ENCODE measurements at places on chromosomes 2 and 18. TPM values are rescaled to one million over a fixed set of nuclear protein-coding genes. Genes with fewer than 3 reads are reported as not detected.

DNA sequence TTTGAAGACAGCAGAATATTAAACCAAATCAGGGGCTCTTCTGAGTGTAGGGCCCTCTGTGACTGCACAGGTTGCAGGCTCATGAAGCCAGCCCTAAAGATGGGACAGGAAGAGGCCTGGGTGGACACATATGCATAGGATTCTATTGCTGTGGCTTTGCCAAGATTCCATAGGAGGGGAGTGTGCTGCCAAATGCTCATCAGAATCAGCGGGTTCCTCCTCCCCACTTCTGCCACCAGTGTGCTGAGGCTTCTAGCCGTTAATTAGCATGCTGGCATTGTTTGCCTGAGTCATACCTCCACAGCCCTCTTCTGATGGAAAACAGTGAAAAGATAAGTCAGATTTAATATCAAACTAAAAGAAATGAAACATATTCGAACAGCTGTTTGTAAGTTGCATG is 103.9 kb upstream of the TMEFF2 start:
- no peak overlapping the region for H3K4me3 ChIP-seq
- no peaks in the 10 kb centered on the region for H3K4me1 ChIP-seq
- DNase-seq = peak; percentile 24

GRCh38 chr18:45291621-45292615 is 323.4 kb upstream of the SLC14A2 start:
- H3K36me3 ChIP-seq = no peaks in the 10 kb centered on the region
- H3K27ac ChIP-seq = no peak overlapping the region
- no peak overlapping the region for H3K4me3 ChIP-seq
- H3K4me1 ChIP-seq = no peaks in the 10 kb centered on the region
- H3K27me3 ChIP-seq = no peaks in the 10 kb centered on the region

DNA sequence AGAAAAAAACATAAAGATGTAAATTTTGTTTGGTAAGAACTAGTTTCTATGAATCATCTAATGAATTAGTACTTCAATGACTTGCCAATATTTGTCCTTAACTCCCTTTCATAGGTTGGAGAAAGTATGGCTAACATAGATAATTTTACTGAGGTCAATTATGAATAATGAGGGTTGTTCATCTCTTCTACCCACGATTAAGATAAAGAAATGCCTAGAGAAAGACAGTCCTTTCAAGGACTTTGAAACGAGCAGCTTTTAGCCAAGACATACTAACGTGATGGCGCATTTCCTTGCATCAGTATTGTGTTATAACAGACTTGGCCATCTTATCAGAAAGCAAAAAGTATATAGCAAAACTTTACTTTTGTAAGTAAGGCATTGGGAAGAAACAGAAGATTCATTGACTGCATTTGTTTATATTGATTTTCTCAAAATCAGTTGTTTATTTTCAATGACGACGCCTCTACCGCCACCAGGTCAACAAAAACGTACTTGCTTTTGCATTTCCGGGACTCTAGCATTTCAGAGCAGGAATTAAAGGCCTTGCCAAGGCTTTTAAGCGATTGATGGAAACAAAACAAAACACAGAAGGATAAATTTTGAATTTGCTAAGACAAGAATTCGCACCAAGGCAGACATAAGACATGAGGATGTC is 961 bp downstream of the RBM43 start:
- peak overlapping the region; percentile 84 for H3K27ac ChIP-seq
- no peaks in the 10 kb centered on the region for H3K27me3 ChIP-seq
- peak; percentile 4 for DNase-seq
- H3K4me1 ChIP-seq = peaks cover 6% of the 10 kb centered on the region

DNA sequence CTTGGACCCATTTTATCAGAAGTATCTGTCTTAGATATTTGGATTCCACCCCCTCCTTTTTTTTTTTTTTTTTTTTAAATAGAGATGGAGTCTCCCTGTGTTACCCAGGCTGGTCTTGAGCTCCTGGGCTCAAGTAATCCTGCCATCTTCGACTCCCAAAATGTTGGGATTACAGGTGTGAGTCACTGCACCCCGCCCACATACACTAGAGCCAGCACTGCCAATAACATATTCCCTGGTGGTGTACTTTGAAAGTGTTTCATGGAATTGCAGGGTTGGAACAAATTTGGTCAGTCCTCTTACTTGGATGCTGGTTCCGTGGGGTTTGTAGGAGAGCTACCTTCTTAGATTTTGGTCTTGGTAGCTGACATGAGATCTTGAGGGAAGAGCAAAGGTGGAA is 15.0 kb downstream of the PDCL3 start:
- no peak overlapping the region for H3K27ac ChIP-seq
- H3K4me1 ChIP-seq = peaks cover 5% of the 10 kb centered on the region
- H3K36me3 ChIP-seq = peaks cover 48% of the 10 kb centered on the region
- no peak overlapping the region for H3K4me3 ChIP-seq
- peak; percentile 66 for DNase-seq

GRCh38 chr18:57534511-57534909 is 52.0 kb downstream of the FECH start:
- H3K27ac ChIP-seq = no peak overlapping the region
- no peaks in the 10 kb centered on the region for H3K27me3 ChIP-seq
- H3K36me3 ChIP-seq = no peaks in the 10 kb centered on the region
- no peaks in the 10 kb centered on the region for H3K4me1 ChIP-seq
- H3K4me3 ChIP-seq = no peak overlapping the region

DNA sequence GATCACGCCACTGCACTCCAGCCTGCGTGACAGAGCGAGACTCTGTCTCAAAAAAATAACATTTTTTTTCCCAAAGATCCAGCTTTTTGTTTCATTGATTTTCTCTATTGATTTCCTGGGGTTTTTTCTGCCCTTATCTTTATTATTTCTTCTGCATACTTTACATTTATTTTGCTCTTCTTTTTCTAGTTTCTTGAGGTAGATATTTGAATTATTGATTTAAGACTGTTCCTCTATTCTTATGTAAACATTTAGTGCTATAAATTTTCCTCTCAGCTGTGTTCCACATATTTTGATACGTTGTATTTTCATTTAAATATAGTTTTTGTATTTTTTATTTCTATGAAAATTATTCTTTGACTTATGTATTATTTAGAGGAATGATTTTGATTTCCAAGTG is 89.8 kb downstream of the TEX51 start:
- no peak overlapping the region for H3K4me3 ChIP-seq
- H3K27ac ChIP-seq = no peak overlapping the region
- peaks cover 51% of the 10 kb centered on the region for H3K27me3 ChIP-seq
- no peaks in the 10 kb centered on the region for H3K4me1 ChIP-seq
- no peak for DNase-seq

DNA sequence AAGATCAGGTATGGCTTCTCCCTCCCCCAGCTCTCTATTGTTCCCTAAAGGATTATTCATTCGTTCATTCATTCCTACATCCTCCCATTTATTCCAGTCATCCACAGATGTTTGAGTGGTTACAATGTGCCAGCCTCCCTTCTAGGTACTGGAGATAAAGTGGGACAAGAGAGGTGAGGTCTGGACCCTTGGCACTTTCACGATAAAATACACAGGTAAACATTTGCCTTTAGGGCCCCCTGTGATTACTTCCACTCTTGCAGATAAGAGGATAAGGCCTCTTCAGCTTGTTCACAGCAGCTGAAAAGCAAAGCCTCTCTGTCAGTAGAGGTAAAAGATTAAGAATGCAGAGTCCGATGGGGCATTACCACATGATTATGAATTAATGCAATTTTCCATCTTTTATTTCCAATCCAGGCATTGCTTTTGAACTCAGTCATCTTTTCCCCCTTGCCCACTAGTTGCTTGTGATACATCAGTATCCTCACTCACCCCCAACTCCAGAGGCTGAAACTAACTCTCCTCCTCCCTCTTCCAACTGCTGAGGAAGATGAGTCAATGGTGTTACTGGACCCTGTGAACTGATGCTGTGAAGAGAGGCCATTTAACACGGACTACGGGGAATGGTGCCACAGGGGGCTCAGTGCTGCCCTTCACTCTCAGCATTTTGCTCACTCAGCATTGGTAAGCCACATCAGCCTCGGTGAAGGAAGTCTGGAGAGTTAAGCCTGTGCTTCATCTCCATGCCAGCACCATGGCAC is 1.1 kb upstream of the DPP4 start:
- H3K27ac ChIP-seq = peak overlapping the region; percentile 71
- H3K27me3 ChIP-seq = no peaks in the 10 kb centered on the region
- H3K4me3 ChIP-seq = no peak overlapping the region

DNA sequence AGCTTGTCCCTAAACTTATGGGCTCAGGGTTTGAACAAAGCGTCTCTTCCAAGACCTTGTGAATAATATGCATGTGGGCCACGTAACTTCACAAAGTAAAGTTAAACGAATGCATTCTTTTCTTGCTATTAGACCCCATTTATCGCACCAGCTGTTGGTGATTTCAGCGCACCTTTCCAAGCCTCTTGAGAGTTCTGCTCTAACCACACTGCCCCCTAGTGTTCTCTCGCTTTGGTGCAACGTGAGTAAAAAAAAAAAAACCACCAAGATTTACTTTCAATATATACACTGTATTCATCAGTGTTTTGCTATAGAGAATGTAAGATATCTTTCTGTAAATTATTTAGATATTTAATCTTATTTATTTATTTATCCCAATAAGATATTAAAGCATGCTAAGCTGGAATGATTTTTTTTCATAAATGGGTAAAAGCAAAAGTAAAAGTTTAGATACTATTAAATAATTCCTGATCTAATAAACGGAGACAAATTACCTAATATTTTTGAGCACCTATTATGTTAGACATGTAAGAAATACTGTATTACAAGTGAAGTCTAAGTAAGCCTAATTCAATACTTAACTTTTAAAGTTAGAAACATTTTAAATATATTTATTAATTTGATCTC is 459.5 kb downstream of the DLGAP1 start:
- no peaks in the 10 kb centered on the region for H3K36me3 ChIP-seq
- no peak overlapping the region for H3K4me3 ChIP-seq
- H3K27ac ChIP-seq = no peak overlapping the region
- peak; percentile 77 for DNase-seq
- H3K4me1 ChIP-seq = no peaks in the 10 kb centered on the region

DNA sequence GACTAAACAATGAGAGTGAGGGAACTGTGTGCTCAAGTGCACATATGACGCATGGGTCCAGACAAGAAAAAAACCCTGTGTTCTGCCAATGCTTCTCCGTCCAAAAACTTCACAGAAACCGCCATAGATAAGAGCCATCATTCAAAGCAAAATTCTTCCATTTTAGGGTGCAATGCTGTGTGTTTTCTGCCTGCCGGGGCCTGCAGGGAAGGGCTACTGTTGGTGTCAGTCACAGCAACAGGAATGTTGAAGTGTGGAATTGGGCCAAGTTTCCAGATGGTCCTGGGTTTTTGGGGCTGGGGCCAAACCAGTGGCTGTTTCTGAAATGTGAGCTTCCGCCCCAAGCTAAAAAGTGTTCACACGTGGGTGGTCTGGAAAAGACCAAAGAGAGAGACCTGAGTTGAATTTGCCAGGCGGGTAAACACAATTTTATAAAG is 677 bp upstream of the MC2R start:
- H3K4me3 ChIP-seq = no peak overlapping the region
- no peak overlapping the region for H3K27ac ChIP-seq
- no peaks in the 10 kb centered on the region for H3K4me1 ChIP-seq

GRCh38 chr2:47152803-47153202 is 2.3 kb downstream of the STPG4 start:
- peaks cover 66% of the 10 kb centered on the region for H3K36me3 ChIP-seq
- peaks cover 5% of the 10 kb centered on the region for H3K4me1 ChIP-seq
- H3K27ac ChIP-seq = no peak overlapping the region
- no peak for DNase-seq

- no peaks in the 10 kb centered on the region for H3K36me3 ChIP-seq
- H3K27ac ChIP-seq = no peak overlapping the region
These were observed 55.4 kb upstream of the GLI2 start for GRCh38 chr2:120680136-120680761.

- H3K4me3 ChIP-seq = no peak overlapping the region
- no peak overlapping the region for H3K27ac ChIP-seq
- H3K4me1 ChIP-seq = peaks cover 22% of the 10 kb centered on the region
- no peaks in the 10 kb centered on the region for H3K27me3 ChIP-seq
- no peaks in the 10 kb centered on the region for H3K36me3 ChIP-seq
These were observed 730.6 kb upstream of the FANCL start for GRCh38 chr2:58971511-58972360.

DNA sequence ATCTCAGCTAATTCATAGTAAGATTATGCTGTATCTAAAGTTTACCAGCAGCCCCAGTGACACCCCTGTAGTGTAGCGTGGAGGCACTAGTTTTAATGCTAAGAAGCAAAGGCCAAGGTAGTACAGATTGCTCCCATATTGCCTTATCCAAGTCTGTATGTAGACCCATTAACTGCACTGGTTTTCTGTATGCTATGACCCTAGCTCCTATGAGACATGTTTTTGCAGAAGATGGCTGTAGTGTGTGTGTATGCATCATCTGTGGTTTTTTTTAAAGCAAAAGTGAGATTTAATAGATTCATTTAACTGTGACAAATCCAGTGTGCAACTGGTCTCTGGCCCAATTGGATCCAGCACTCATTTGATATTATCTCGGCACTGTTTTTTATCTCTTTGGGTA is 86.5 kb downstream of the HAUS1 start:
- no peaks in the 10 kb centered on the region for H3K4me1 ChIP-seq
- no peaks in the 10 kb centered on the region for H3K27me3 ChIP-seq
- H3K27ac ChIP-seq = no peak overlapping the region
- no peak for DNase-seq
- H3K36me3 ChIP-seq = no peaks in the 10 kb centered on the region

- no peak overlapping the region for H3K4me3 ChIP-seq
- no peaks in the 10 kb centered on the region for H3K4me1 ChIP-seq
- no peaks in the 10 kb centered on the region for H3K36me3 ChIP-seq
- no peaks in the 10 kb centered on the region for H3K27me3 ChIP-seq
These were observed 16.1 kb upstream of the ACVR1C start for GRCh38 chr2:157644776-157645175.

GRCh38 chr2:174337337-174338146 is 2.8 kb downstream of the SP9 start:
- H3K4me3 ChIP-seq = peak overlapping the region; percentile 73
- no peak overlapping the region for H3K27ac ChIP-seq
- H3K27me3 ChIP-seq = no peaks in the 10 kb centered on the region
- no peaks in the 10 kb centered on the region for H3K36me3 ChIP-seq
- DNase-seq = no peak

GRCh38 chr2:71846669-71847291 is 300.9 kb downstream of the CYP26B1 start:
- peaks cover 7% of the 10 kb centered on the region for H3K27me3 ChIP-seq
- no peak overlapping the region for H3K27ac ChIP-seq
- H3K36me3 ChIP-seq = no peaks in the 10 kb centered on the region
- H3K4me3 ChIP-seq = no peak overlapping the region
- H3K4me1 ChIP-seq = no peaks in the 10 kb centered on the region
- no peak for DNase-seq

DNA sequence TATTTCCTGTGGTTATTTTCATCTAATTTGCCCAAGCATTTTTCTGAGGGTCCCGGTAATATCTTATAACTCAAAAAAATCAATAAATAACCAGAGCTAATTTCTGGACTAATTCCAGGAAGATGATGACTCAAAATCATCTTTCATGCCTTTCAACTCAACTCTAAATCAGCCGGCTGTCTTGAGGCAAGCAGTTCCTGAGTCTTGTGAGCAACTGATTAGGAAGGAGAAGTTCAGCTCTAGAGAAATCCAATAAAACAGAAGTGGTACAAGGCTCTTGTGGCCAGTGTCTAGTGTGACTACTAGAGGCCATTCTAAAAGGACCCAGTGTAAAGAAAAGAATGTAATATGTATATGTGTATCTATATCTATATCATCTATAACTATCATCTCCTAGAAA is 890.4 kb downstream of the TRIB2 start:
- peaks cover 6% of the 10 kb centered on the region for H3K4me1 ChIP-seq
- H3K27ac ChIP-seq = no peak overlapping the region
- H3K27me3 ChIP-seq = no peaks in the 10 kb centered on the region
- DNase-seq = no peak
- no peak overlapping the region for H3K4me3 ChIP-seq

The DRC1 gene
- not detected for total RNA-seq

The MAP3K19 gene
- total RNA-seq = not detected

The HOXD13 gene
- not detected for total RNA-seq

The TMEM247 gene
- total RNA-seq = not detected

The TIGD1 gene
- total RNA-seq = 4.9 TPM

The CHRND gene
- total RNA-seq = not detected

The HOXD8 gene
- total RNA-seq = not detected

The HJURP gene
- 29.3 TPM for total RNA-seq
